NCI-H524 (cell line): ENCODE measurements at places on chromosomes 2 and 18.
A peak's percentile ranks its signal among the peaks of the same experiment; 100 is the strongest.

- DNase-seq: no peak
Measured at GRCh38 chr2:25955036-25955435, 27.3 kb downstream of the KIF3C start.

GRCh38 chr18:48994044-48994651 lies 43.4 kb upstream of the SMAD7 start:
- DNase-seq: no peak

DNA sequence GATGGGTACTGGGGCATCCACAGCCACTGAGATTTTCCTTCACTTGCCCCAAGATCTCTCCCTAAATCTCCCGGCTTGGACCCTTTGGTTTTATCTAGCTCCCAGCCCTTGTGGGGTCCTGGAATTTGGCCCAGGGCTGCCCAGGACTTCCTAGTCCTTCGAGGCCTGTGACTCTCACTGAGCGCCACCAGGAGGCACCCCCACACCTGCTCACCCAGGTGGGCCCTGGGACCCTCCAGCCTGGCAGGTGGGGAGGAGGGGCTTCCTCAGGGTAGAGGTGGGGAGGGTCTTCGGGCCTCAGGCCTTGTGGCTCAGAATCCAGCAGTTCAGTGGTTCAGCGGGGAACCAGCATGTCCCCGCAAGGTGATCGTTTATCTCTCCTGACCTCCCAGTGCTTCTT lies 11.9 kb upstream of the PRSS56 start:
- DNase-seq: no peak

DNA sequence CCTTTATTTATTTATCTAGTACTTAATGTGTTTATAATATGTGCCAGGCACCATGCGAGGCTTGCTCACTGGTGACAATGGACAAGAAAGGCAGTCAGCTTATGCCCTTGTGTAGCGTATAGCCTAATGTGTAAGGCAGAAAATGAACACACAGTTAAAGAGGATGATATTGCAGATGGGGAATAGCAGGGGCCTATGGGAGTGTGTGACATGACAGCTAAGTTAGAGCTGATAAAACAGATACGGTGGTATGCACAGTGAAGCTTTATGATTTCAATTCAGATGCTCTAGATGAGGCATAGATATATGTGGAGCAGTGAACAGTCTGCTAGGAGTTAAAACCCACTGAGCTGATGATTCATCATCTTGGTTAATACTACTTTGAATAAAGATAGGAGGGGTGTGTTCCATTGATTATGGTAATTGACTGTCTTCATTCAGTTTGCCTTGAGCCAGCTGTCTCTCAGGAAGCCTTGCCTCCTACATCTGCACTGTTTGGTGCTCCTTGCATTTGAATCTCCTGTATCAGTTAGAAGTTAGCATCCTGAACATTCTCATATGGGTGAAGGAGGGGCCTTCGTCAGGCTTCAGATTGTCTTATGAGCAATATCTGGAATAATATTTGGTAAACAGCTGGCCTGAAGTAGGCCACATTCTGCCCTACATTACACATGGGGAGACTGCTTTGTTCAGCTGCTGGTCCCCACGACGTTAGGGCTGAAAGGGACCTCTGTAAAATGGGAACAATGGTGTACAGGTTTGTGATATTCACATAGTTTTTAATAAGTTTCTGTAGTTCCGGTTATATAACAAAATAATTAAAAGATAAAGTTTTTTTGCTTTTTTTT lies 13.2 kb downstream of the MAP4K4 start:
- peak; percentile 61 for DNase-seq

- DNase-seq: no peak
Measured at GRCh38 chr2:45809205-45809604, 157.7 kb downstream of the PRKCE start.

DNA sequence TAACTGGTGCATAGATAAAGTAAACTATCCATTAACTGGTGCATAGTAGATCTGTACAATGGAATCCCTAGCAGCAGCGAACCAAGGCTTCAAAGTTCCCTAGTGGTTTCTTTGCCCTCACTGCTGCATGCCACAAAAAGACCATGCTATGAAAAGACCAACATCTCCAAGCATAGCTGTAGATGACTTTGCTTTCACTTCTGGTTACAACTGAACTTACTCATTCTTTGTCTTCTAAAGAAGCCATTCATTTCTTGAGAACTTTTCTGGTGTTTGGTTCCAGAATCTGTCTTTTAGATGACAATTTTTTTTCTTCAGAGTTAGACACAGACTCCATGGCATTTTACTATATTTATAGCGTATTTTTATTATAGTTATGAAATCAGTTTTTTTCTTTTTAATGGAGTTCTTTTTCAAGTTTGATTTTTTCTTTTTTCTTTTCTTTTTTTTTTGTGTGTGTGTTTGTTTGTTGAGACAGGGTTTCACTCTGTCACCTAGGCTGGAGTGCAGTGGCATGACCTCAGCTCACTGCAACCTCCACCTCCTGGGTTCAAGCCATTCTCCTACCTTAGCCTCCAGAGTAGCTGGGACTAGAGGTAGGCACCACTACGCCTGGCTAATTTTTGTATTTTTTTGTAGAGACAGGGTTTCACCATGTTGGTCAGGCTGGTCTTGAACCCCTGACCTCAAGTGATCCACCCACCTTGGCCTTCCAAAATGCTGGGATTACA lies 63.6 kb downstream of the SLC35F5 start:
- DNase-seq: no peak

DNA sequence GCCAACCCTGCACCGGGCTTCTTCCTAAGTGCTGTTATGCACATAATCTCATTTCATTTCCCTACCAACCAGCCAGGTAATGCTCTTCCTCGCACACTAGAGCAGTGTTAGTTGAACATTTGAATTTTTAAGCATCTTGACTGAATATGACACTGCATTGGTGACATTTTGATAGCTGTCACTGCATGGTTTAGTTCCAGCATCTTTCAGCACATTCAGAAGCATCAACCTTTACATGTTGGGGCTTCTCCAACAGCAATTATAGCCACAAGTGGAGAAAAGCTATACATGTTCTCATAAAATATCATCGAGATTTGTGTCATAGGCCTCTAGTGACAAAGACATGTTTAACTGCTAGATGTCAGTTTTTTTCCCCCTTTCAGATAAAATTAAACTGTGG lies 230.1 kb upstream of the FOSL2 start:
- DNase-seq: no peak
